Omental fat pad (tissue), 4 donors: ENCODE measurements at places on chromosomes 13 and 19.

DNA sequence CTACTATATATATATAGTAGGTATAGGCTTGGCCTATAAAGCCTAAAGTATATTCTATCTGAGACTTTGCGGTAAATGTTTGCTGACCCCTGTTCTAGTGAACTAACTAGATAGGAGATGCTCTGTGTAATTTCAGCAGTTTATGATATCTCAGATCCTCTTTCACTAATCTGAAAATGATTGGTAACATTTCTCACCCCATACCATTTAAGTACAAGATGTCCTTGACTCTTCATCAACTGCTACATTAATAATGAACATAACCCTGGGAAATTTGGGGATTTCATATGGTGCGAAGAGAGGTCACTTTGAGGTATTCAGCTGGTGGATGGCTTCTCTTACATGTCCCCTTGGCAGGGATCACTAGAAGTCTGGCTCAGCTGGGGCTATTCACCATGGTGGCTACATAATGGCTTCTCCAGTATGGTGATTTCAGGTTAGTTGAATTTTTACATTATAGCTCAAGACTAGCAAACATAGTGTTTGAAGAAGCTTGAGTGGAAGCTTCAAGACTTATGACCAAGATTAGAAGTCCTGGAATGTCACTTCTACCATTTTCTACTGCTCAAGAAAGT lies 103.6 kb upstream of the MYCBP2 start:
- no peak for DNase-seq

DNA sequence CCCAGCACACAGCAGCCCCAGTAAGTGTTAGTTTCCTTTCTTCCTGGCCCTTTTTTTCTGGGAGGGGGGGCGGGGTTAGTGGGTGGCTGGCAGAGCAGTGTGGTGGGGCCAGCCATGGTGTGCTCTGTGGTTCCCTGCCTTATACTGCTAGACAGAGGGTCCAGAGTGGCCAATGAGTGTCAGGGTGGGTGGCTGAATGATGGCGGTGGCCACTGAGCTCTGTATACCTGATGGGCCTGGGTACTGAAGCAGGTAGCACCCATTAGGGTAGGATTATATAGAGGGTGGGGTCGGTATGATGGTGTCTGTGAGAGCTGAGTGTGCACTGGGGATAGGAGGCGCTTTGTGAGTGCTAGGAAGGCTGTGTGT lies 13.8 kb downstream of the CIC start:
- no peak for DNase-seq

DNA sequence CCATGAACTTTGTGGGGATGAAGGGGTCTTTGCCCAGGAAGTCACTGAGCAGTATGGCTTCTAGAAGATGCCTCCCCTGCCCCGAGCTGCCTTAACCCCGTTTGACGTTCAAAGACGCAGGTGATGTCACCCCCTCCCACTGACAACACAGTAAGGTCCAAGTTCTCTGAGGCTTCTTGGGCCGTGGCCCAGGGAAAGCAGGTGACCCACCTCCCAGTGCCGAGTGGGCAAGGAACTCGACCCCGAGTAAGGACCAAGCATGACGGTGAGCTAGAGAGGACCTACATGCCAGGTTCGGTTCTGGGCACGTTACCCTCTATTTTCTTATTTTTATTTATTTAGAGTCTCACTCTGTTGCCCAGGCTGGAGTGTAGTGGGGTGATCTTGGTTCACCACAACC lies 81.3 kb downstream of the SLC6A16 start:
- no peak for DNase-seq

DNA sequence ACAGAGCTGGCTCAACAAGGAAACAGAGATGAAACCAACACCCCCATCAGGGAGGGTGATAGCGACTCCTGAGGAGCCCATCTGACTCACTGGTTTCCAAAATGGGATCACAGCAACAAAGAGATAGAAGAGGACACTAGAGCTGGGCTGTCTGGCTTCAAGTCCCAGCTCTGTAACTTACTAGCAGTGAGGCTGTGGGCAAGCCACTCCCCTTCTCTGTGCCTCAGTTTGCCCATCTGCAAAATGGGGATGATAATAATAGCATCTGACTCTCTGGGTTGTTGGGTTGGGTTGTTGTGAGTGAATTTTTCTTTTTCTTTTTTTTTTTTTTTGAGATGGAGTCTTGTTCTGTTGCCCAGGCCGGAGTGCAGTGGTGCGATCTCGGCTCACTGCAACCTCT lies 14.3 kb downstream of the IGSF23 start:
- no peak for DNase-seq

GRCh38 chr13:71727662-71728061 lies 139.3 kb downstream of the DACH1 start:
- no peak for DNase-seq
